Hematopoietic multipotent progenitor cell treated with erythropoietin and hydrocortisone succinate and interleukin-3 and kit ligand, for 6 days (in vitro differentiated cells): ENCODE measurements at places on chromosomes 1 and 21.

GRCh38 chr1:58738876-58739275, 39.0 kb upstream of the MYSM1 start:
- DNase-seq, result no peak

DNA sequence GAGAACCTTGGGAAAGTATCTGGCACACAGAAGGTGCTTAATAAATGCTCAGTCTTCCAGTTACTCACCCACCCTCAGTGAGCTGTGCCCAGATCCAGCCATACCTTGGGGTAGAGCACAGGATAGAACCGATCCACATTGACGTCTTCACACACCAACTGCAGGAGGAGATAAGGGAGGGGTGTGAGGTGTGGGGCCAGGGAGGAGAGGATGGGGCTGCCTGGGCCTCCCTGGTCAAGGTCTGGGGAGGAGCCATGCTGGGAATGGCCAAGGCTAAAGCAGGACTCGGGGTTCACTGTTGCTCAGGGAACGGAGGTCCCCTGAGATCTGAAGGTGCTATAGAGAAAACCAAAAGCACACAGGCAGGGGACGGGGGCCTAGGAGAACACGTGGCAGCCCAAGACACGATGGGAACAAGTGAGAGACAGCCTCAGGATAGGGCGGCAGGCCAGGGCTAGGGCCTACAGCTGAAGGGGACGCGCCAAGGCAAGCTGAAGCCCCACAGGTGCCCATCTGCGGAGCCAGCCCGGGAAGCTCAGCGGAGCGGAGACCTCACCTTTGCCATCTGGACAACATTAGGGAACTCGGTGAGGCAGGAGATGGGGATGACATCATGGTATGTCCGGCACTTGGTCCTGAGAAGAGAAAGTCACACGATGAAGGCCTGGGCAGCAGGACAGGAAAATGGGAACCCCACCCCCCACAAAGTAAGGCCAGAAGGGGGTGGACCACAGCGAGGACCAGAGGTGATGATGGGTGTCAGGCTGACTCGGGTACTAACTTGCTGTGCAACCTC, 55.9 kb downstream of the RAP1GAP start:
- peak; percentile 57 for DNase-seq

DNA sequence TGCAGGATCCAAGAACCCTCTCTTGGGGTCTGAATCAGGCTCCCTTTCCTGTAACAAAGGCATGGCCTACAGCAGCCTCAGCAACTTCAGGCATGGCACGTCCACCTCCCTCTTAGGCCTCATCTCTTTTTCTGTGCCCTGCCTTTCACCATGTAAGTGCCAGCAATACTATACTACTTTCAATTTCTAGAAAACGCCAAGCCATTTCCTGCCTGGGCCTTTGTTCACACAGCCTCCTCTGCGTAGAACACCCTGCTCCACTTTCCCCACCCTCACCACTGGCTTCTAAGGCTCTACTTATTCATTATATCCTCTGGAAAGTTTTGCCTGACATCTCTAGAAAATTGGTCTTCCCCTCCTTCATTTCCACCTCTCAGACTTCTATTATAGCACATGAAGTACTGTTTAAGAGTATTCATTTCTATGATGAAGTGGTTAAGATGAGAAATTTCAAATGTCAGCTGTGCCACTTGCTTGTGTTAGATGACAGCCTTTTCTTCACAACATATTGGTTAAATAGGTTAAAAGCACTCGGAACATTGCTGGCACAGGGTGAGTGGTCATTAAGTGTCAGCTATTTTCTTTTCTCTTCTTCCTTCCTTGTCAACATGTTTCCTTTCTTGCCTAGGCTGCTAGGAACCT, 41.6 kb upstream of the VWA5B1 start:
- no peak for DNase-seq

GRCh38 chr1:43754892-43755291, 47.6 kb downstream of the ST3GAL3 start:
- DNase-seq, result no peak

DNA sequence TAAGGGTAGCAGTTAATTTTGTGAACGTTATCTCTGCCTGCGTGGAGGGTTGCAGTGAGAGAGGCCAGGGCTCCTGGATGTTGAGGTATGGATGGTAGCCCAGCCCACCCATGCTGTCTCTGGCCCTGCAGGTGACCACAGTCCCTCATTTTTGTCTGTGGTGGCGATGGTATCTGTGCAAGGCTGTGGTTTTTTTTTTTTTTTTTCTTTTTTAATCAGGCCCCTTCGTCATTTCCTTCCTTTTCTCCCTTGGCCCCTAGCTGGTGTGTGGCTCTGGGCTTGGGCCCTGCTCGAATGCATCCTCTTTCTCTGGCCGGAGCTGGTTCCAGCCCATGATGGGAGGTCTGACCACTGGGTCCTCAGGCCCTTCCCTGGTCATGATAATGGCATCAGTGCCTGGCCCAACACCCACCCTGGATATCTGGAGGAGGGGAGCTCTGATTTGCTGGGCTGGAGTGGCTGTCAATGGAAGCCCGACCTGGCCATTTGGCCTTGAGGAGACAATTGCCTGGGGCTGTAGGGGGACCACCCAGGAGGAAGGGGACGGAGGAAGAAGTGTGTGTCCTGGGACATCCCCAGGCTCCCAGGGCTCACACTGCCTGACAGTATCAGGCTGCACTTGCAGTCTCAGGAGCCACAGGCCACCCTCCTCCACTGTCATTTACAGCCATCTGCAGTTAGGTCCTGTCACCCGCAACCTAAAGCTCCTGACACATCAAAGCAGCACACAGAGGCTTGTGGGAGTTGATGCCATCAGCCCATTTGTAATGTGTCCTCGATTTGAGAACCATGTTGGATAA, 8.1 kb upstream of the RNF187 start:
- DNase-seq, result peak; percentile 74

DNA sequence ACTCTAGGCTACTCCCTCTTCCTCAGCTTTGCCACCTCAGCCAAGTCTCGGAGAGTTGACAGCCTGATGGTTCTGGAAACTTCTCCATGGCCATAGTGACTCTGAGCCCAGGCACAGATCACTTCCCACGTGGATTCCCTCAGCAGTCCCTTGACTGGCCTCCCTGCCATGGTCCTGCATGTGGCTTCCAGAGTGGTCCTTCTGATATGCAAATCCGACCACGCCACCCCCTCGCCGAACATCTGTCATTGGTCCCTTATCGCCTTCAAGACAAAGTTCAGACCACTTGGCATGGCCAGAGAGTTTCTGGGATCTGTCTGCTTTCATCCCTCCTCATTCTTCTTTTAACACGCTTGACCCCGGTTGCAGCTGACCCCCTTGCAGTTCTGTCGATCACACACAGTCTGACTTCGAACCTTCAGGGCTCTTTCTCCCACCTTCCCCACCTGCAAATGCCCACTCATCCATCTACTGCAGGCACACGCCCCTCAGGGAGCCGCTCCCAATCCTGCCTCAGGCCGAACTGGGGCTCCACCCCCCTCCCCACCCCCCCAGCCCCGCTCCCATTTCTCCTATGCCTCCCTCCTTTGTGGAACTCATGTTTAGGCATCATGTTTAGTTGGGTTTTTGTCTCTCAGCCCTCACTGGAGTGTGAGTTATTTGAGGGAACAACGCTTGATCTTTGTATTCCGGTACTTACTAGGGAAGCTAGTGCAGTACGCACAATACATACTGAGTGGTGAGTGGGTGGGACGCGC, 29.0 kb downstream of the KIAA1614 start:
- no peak for DNase-seq

DNA sequence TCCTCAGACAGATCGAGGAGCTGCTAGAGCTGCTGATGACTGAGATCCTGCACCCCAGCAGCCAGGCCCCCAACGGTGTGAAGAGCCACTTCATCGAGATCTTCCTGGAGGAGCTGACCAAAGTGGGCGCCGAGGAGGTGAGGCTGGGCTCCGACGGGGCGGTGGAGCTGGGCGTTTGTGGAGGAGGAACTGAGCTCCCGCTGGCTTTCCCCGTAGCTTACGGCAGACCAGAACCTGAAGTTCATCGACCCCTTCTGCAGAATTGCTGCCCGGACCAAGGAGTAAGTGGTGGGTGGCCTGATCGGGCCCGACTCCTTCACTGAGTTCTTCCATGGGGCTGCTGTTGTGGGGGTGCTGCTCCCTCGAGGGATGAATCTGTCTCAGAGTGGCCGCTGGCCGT, 8.0 kb downstream of the RRP1 start:
- no peak for DNase-seq

GRCh38 chr1:43632135-43632670, 17.7 kb upstream of the KDM4A start:
- DNase-seq, result no peak

GRCh38 chr1:28122183-28122582, 33.8 kb upstream of the EYA3 start:
- no peak for DNase-seq
